ENCODE measurements at places on chromosomes 12 and 14.

DNA sequence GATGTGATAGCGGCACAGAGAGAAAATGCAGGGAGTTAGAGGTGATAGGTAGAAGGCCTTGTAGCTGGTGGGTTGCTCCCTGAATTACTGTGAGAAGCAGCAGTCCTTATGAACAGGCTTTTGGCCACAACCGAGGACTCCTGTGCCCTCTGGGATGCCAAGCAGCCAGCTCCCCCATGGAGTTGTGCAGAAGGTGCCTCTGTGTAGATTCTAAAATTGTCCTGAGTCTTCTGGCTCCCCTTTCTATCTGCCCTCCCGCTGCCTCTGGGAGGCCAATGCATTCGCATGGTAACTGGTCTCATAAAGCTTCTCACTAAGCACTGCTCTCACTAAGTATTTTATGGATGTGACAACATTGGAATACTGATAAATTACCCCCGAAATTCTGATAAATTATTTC is 16.1 kb upstream of the SUSD6 start:
- DNase-seq = no peak

- DNase-seq = no peak
Measured at GRCh38 chr12:83997423-83997822, 915.2 kb downstream of the SLC6A15 start.

DNA sequence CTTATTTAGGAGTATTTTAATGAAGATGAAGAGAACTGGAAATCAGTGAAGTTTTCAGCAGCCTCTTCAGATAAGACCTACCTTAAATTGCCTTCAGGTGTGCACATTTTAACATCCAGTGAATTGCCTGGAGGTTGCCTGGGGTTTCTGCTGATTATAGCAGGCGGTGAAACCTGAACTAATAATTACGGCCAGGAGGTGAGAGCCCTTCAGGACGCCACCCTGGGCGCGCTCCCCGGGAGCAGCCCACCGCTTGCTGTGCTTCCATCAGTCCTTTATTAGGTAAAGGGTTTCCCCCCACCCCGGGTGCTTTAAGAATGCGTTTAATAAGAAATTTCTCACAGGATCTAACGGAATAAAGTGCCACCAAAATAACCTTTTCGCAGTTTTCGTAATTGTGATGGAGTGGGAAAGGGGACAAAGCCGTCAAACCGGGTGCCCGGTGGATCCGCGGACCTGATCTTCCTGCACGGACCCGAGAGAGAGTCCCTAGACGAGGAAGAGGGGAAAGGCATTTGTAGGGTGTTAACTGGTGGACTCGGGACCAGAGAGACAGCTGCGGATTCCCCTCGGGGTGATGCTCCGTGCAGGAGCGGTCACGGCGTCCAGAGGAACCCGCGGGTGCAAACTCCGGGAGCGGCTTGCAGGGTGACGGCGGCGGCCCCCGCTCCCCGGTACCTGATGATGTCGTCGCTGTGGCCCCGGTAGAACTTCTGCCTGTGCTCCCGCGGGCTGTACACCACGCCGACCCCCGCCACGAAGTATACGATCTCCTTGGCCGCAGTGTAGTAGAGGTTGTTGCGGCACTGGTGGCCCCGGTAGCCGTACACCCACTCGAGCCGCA is 902 bp downstream of the EML5 start:
- peak; percentile 6 for DNase-seq

DNA sequence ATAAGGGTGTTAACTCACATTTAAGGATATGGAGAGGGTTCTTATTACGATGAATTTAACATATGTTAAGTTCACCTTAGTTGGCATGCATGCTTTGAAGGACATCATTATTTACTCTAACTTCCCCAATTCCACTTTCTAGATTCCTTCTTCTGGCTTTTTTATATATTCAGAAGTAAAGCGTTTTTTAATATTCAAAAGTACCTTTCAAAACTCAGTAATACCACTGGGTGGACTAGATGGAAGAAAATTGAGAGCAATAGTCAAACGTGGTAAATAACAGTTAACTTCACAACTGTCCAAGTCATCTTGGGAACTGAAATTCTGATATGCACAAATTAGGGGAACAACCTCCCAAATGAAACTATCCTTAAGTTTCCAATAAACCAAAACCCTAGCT is 9.1 kb downstream of the SINHCAF start:
- DNase-seq = no peak

- DNase-seq = no peak
Measured at GRCh38 chr12:49108958-49109404, 1.7 kb downstream of the LMBR1L start.

DNA sequence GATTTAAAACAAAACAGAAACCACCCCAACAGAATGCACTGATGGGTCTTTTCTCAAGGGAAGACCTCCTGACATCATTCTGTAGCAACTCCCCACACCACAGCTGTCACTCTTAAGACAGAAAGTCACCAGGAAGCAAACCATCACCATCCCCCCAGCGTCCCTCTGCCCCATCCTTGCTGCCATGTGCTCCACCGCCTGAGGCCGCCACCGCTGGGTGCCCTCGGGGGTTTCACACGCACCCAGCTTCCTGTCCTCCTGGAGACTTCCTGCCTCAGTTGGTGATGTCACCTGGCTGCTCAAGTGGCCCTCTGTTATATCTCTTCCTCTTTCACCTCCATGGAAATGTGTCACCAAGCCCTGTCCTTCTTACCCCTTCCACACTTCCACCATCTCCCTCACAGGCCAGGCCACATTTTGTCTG is 71.4 kb upstream of the GPR68 start:
- peak; percentile 61 for DNase-seq

GRCh38 chr12:94374124-94374523 is 85.5 kb downstream of the CEP83 start:
- no peak for DNase-seq

DNA sequence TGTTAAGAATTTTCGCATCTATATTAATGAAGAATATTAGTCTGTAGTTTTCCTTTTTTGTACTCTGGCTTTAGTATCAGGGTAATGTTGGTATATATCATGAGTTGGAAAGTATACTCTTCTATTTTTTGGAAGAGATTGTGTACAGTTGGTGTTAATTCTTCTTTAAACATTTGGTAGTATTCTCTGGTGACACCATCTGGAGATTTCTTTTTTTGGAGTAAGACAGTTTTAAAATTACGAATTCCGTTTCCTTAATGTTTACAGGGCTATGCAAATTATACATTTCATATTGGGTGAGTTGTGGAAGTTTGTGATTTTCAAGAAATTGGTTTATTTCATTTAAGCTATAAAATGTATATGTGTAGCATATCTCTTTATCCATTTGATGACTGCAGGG is 183.8 kb upstream of the NOS1 start:
- no peak for DNase-seq

DNA sequence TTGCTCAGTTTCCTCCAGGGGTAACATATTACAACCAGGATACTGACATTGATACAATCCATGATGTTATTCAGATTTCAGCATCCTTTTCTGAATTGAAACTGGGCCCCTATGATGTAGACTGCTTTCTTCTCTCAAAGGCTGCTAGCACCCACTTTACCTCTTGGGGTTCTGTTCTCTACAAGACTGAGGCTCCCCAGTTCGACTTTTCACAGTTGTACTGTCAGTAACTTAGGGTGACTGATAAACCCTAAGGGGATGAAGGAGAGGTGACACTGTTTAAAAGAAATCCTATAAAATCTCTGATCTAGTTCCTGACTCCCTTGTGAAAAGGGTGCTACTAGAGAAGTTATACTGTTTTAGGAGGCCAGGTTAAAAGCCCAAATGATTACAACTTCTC is 818 bp downstream of the VPS33A start:
- no peak for DNase-seq

- no peak for DNase-seq
Measured at GRCh38 chr12:59695379-59695778, 99.5 kb downstream of the SLC16A7 start.

DNA sequence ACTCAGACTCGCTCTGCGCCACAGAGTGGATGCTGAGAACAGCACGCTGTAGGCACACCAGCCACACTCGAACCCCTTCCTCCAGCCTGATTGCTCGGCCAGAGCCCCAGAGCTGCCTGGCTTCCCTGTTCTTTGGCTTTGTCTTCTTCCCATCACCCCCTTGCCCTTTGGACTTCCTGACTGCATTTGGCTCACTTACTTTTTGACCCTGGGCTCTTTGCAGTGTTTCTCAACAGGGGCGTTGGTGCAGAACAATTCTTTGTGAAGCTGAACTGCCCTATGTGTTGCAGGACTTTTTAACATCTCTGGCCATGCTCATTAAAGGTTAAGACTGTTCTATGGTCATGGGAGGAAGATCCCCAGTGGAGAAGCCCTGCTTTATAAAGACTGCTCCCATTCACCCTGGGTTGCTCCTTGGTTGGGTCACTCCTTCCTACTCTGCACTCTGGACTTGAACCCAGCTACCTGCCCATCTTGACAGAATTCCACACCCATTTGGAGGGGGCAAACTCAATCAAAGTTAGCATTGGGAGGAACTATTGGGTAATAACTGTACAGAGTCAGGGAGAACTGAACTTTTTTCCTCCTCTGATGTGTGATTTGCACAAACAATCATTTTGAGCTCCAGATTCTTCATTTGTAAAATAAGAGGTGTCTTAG is 127.7 kb upstream of the PLEKHG7 start:
- DNase-seq = no peak

Data from activated T-helper 1 cell treated with anti-CD3 and anti-CD28 coated beads, Interleukin-2, amount 50 U/mL, for 16 hours (primary cell).